Suppressor macrophage treated with lipopolysaccharide for 1 hour (primary cell): ENCODE measurements at places on chromosomes 12 and 14.
A peak's percentile ranks its signal among the peaks of the same experiment; 100 is the strongest.

GRCh38 chr12:18646286-18646890 lies 91.4 kb downstream of the PLCZ1 start:
- DNase-seq = no peak

DNA sequence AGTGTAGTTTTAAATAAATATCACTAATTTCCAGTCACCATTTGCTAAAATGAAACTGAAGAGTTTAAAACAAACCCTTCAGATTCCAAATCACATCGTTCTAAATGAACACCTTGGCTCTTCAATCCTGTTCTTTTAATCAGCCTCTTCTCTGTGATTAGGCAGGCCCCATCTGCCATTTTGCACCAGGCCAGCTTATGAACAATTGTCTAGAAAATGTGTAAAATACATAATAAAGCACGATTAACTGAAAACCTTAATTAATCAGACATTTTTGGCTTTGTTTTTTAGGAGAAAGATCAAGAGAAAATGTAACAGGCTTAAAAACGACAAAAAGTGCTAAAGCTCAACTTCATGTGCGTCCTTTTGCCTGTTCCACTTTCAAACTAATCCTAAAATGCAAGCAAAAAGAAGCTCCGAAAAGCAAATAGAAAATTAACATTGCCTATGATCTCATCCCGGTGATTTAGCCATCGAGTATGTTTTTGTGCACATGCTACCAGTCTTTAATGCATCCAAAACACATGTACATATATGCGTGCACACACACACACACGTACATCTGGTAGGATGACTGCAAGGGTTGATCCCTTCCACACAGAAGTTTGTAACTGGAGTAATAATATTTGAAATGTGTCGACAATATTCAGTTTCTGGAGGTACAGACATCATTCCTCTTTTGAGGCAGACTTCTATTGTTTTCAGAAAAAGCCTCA lies 288.6 kb downstream of the FOXN3 start:
- DNase-seq = no peak

- DNase-seq = peak; percentile 100
These were observed 430 bp upstream of the SP1 start for GRCh38 chr12:53379389-53380103.

- DNase-seq = no peak
These were observed 26.2 kb upstream of the PLEKHG6 start for GRCh38 chr12:6284273-6284672.

GRCh38 chr12:112973818-112974231 lies 4.5 kb upstream of the OAS2 start:
- DNase-seq = no peak

DNA sequence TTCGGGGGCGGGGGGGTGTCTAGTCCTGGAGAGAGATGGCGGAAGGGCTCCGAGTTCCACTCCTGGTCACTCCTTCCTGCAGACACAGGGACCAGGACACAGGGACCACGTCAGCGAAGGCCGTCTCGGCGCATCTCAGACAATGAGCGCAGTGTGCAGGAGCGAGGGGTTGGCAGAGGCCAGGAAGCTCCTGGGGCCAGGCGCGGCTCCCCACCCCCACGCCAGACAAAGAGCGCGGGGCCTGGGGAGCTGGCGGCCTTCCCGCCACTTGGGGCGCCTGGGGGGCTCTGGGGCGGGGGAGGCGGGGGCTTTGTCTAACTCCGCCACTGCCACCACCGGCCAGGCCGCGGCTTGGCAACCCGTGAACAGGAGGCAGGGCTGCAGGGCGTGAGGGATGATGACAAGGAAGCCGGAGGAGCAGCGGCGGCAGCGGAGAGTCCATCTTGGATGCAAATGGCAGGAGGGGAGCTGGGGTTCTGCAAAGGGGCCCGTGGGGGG lies 2.2 kb downstream of the CDK2AP1 start:
- DNase-seq = peak; percentile 42

DNA sequence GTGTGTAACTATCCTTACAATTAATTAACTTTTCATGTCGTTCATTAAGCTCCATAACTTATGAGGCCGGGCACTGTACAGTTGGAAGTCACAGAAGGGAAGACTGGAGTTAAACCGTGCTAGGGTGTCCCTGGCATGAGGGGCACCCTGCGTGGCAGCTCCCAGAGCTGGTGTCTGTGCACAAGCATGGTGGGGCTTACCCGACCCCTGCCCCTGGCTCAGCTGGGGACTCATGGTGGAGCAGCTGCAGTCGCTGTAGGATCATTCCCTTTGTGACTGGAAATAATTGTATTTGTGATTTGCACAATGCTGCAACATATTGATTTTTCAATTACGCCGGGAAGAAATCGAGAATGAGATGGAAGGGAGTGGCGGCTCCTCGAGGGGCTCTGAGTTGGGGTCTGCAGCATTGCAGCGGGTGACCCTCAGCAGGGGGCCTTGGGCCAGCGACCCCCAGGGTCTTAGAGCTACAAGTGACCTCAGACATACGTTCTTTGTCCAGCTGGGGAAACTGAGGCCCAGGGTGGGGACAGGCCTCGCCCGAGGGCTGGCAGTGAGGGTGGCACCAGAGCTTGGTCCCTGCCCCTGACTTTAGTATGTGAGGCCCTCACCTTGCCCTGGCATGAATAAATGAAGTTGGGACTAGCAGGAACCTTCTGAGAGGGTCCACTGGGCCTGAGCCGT lies 125.4 kb downstream of the KIF26A start:
- no peak for DNase-seq
